ENCODE measurements at places on chromosomes 7 and 10.
A peak's percentile ranks its signal among the peaks of the same experiment; 100 is the strongest.

DNA sequence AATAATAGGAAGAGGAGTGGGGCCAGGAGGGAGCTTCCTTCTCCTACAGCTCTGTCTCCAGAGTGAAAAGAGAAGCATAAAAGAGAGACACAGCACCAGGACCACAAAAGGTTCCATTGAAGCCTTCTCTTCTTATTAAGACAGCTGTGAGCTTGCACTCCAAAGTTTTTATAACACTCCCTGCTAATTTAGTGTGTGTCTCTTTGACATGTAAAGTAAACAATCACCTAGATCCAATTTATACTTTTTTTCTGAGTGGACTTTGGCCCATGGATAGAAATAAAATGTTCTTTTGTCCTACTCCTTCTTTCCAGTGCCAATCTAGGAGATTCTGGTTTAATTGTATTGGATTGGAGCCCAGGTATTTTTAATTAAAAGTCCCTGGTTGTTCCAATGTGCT is at the start of gene CYP2C8:
Gene CYP2C8 (minus strand): TSS at position 212 of the 400 bp plus-strand sequence. CDS start 95 bp downstream, at position 117.
- no peak for DNase-seq

GRCh38 chr10:96708456-96708855 is 11.9 kb downstream of the PIK3AP1 start:
- DNase-seq = peak; percentile 15

- DNase-seq = no peak
Measured at GRCh38 chr7:137879357-137880158, 32.8 kb upstream of the DGKI start.

DNA sequence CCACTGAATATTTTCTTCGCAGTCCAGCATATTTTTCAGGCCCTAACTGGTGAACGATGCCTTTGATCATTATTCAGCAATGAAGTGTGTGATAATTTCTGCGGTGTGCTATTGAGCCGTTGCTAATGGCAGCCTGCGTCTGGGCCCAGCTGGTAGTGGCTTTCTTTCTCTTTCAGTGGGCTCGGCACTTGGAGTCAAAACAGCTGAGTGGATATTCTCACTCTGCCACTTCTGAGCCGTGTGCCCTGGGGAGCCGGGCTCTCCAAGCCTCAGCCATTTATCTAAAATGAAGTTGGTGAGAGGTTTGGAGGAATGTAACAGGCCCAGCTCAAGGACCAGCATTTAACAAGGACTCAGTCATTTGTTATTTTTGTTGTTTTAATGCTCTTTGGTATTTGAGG is 87.5 kb upstream of the IFRD1 start:
- no peak for DNase-seq

DNA sequence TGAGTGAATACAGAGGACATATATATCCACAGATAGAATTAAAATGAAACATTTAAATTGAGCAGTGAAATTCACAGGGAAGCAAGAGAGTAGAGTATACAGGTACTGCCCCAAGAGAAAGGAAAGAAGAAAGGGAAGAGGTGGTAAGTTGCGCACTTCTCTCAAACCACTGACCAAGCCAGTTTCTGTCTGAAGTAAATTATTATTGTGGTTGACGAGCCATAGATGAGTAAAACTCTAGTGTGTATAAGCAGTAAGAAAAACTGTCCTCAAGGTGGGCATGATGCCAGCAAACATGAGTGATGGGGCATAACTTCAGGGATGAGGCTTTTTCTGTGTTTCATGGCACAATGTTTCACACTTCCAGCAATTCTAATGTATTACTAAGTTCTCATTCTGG is 4.4 kb upstream of the BET1 start:
- no peak for DNase-seq

DNA sequence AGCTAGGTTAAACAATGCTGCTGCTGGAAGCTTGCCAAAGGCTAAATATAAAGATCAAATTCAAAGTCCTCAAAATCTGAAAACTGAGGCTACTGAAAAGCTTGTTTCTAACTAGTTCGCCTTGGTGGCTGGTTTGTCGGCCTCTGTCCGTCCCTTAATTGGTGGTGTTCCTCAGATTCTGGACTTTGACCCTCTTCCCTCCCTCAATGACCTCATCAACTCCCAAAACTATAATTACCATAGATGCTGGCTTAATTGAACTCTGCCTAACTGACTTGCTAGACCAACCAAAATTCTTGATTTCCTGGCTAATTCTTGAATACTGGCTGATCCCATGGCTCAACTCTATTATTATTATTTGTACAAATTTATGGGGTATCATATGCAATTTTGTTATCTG is 15.6 kb downstream of the ARHGAP21 start:
- DNase-seq = no peak

DNA sequence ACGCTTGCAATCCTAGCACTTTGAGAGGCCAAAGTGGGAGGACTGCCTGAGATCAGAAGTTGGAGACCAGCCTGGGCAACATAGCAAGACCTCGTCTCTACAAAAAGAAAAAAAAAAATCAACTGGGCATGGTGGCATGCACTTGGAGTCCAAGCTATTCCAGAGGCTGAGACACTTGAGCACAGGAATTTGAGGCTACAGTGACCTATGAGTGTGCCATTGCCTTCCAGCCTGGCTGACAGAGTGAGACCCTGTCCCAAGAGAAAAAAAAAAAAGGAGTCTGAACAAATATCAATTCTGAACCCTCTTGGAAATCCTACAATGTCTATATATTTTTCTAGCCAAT is 126.8 kb upstream of the NRP1 start:
- no peak for DNase-seq

GRCh38 chr7:38465956-38466355 is 165.2 kb downstream of the AMPH start:
- DNase-seq = no peak

GRCh38 chr7:151859111-151859947 is 17.6 kb downstream of the PRKAG2 start:
- no peak for DNase-seq

GRCh38 chr7:103630318-103630717 is 184.3 kb upstream of the SLC26A5 start:
- DNase-seq = no peak

DNA sequence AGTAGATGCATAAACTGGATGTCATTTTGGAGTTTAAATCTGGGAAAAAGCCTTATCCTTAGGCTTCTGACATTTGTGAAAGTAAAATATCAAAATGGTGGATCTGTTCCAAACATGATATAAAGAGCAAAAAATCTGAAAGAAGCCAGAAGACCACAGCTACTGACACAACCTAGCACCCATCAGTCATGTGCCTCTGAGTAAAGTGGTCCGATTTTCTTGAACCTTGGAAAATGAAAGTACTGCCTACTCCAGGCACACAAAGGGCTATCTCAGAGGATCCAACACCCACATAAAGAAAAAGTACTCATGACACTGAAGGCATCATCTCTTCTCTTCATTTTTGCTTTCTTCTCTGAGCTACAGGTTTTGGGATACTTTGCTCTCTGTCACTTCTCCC is 150.7 kb downstream of the KMT2E start:
- no peak for DNase-seq

DNA sequence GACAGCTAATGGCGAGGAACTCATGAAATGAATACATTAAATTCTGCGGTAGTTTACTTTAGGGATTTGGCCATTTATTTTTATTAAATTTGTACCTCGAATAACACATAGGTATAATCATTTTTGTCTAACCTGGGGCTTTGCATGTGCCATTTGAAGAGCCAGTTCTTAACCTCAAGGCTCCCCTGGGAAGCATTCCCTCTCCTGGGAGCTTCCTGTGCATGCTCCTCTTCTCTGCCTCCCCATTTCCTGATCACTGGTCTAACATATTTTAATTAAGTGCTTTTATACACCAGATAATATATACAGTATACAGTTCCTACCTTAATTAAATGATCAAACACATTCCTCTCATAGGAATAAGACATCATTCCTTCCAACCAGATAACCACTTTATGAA is 183.9 kb upstream of the FZD1 start:
- DNase-seq = no peak

DNA sequence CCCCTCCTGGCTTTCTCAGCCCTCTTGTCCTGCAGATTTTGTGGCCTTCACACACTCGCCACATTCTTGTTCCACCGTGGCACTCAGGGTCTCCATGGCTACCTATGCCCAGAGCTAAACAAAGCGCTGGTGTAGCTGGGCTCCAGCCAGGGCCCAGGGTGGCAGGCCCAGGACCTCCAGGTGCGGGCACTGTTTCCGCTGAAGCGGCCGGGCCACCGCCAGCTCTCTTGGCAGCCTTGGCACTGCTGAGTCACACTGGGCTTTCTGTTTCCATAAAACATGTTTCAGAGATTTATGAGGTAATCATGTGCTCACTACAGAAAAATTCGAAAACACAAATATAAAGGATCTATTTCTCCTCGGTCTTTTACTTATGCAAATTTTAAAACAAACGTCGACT is 51.3 kb downstream of the AOC1 start:
- DNase-seq = peak; percentile 87

GRCh38 chr10:13515467-13515866 is 13.3 kb downstream of the BEND7 start:
- DNase-seq = no peak

DNA sequence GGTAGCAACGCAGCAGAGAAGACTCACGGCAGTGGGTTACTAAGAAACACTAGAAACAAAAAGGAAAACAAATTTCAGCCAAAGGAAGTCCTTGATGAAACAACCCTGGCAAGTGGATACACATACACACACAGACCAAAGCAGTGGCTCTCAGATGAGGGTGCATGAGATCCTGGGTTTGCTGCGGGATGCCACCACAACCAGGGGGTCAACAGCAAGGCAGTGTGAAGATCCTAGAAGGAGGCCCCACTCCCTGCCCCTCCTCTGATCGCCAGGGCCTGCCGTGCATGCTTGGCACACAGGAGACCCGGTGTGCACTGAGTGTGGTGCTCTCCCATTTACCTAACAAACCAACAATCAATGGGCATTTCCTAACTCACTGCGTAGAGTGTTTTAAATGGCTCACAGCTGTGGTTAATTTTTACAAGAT is 252.3 kb upstream of the KLF14 start:
- DNase-seq = no peak

DNA sequence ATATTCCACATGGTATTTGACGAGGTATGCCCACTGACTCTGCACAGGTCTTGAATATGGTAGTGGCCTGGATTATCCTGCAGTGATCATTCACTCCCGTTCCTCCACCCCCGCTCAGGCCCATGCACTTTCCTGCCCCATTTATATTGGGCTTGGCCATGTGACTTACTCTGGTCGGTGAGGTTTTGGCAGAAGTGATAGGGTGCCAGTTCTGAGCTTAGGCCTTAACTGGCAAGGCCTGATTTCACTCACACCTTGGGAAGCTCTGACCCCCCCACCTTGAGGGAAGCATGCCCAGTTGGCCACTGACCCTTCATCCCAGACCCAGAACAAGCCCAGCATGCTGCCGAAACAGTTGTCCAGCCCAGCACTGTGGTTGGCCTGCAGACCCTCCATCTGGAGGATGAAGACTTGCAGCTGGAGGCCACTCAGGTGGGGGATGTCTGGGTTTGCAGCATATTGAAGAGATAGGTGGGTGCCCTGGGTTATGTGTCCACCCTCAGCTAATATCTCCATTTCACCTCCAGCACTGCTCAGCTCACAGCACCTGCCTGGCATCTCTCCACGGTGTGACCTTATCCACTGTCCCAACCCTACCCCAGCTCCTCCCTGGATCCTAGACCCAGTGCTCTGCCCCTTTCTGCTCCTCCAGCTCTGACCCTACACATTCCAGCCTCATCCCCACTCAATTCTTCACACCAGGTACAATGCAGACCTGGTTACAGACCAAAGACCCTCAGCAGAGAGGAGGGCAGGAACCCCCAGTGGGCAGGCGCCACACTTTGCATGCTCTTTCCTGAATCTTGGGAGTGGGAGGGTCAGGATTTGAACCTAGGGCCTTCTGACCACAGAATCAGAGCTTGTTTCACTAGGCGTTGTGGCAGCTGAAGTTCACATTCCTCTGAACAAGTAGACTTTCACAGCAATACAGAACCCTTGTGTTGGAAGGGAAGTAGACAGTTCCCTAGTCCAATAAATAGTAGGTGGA is 138.1 kb upstream of the CHST15 start:
- no peak for DNase-seq

- DNase-seq = no peak
Measured at GRCh38 chr10:97183314-97183713, 2.4 kb downstream of the SLIT1 start.

- DNase-seq = no peak
Measured at GRCh38 chr7:20785157-20786048, 1.3 kb downstream of the SP8 start.

Data from adrenal gland (tissue), 19 donors.